Daoy (cell line): ENCODE measurements at places on chromosomes 2 and 18.

- no peak for DNase-seq
Measured at GRCh38 chr2:27651056-27651455, 12.4 kb downstream of the SUPT7L start.

GRCh38 chr2:65554765-65555591 is 122.6 kb upstream of the SPRED2 start:
- peak; percentile 37 for DNase-seq

- no peak for DNase-seq
Measured at GRCh38 chr2:27076323-27076722, 2.1 kb upstream of the EMILIN1 start.

- no peak for DNase-seq
Measured at GRCh38 chr2:109080757-109081156, 48.2 kb upstream of the SH3RF3 start.

GRCh38 chr2:215693193-215693998 is 257.5 kb upstream of the FN1 start:
- DNase-seq, result peak; percentile 80

GRCh38 chr2:216837740-216838139 is 22.1 kb downstream of the TNP1 start:
- DNase-seq, result no peak

- no peak for DNase-seq
Measured at GRCh38 chr2:164831180-164831579, 10.4 kb downstream of the COBLL1 start.

DNA sequence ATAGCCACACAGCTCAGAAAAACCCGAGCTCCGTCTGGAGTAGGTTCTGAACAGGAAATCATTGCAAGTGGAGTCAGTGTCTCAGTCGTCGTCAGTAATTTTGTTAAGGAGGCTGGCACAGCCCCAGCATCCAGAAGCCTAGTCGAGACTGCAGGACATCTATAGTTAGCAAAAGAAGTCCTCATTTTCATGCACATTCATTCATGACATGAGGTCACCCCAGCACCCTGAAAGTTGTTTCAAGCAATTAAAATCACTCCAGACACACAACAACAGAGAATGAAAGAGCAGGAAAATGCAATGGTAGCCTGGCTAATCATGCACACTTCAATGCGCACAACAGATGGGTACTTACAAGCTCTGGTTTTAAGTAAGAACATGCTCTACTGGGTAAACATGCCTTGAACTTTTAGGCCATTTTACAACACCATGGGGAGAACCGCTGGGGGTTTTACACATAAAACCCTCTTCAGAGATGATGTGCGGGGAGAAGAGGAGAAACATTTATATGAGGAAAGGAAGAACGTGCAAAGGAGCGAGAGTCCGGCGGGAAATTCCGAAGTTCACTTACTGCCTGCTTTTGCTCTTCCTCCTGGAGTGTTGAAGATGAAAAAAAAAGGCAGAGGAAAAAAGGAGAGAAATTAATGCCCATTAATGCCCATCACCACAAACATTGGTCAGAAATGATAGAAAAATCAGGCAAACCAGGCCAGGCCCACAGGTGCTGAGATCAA is 77.4 kb upstream of the DNMT3A start:
- DNase-seq, result no peak

DNA sequence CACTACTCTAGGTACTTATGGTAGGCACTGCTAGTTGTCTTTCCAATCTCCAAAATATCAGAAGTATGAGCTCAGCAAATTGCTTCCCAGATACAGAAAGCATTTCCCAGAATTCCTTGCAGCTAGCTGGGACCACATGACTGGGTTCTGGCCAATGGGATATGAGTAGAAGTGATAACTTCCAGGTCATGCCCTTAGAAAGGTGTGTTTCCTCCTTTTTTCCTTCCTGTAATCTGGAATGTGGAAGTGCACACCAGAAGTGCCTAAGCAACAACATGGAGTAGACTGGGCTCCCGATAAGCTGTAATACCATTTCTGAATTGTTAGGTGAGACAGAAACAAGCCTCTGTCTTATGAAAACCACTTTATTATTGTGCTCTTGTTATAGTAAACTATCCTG is 279.8 kb downstream of the ZNF385B start:
- DNase-seq, result no peak

DNA sequence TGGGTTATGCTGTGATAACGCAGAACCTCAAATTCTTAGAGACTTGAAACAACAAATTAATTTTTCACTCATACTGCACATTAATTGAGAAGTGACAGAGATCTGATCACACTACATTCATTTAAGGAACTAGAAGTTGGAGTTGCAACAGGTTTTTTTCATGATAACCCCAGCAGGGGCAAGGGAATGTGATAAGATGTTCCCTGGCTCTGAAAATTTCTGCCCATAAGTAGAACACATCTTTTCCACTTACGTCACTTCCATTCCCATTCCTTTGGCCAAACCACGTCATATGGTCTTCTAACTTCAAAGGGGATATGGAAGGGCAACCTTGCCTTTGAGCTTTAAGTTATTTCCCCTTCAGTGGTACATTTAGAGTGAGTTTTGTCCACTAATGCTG is 29.7 kb upstream of the PSME4 start:
- no peak for DNase-seq

DNA sequence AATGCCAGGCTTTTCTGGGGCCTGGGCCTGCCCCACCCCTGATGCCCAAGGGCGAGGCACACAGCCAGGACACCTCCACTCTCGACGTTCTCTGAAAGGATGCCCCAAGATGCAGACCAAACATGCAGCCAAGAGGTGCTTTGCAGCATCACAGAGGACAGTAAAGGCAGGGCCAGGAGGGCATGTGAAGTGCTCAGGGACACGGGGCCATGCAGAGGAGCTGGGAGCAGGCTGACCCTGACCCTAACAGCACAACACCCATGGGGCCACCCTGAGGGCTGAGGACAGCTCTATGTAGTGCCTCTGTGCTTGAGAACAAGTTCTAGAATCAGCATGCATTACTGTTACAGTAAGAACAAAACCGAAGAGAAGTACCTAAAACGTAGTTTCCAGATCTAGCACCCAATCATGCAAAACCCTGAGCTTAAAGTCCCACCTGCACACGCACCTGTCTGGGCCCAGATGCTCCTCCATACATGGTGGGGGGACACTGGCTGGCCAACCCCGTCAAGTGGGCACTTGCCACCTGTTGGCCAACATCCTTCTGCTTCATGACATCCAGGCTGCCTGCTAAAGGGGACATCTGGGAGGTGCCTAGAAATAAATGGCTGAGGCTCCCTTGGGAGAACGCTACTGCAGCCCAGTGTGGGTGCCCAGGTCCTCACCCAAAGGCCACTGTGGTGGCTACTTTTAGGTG is 15.4 kb downstream of the HS6ST1 start:
- no peak for DNase-seq

GRCh38 chr2:85862426-85862825 is 26.4 kb downstream of the ST3GAL5 start:
- DNase-seq, result peak; percentile 92

DNA sequence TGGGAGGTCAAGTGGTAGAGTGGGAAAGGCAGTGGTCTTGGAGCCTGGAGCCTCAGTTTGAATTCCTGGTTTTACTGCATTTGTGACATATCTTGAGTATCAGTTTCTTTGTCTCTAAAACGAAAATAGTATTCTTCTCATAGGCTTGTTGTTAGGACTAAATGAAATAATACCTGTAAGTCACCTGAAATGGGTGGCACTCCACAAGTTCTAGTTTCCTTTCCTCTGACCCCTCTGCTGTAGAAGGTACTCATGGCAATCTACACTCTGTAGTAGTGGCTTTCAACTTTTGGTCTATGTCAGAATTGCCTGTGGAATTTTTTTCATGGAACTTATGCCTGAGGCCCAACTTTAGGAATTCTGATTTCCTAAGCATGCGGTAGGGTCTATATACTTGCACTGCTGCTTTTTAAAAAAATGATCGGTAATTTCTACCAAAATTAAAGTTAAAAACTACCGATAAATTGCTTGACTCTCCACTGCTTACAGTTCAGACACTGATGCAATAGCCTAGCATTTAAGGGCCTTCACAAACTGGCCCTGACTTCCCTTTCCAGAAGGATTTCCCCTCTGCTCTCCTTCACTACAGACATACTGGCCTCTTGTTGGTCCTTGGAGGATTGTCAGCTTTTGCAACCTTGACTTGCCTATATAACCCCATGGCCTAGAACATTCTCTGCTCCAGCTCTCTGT is 47.2 kb downstream of the PLEK start:
- DNase-seq, result no peak

DNA sequence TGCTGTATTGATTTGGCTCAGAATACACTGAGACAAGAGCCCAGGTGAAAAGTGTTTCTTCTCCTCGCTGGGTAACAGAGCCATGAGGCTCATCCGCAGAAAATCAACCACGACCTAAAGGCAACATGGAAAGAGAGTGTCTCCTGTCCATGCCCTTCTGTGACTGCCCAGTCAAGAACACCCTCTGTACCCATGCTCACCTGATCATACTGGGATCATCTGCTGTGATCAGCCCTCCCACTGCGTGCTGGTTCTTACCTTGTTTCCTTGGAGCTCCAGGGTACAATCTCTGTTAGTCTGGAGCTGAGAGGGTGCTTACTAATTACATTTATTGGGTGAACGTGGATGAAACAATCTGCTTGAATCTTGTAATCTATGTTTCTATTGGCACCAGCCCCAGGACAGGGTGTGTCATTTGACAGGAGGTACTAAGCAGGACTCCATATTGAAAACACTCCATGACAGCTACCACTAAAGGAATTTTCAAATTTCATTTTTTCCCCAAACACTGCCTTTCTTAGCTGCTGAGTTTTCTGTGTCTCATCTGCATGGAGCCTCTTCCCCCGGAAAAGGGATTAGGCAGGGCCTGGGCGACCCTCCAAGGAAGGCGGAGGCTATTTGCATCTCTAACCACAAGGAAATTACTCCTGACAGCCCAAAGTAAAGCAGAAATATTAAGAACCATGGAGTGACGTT is 39.7 kb upstream of the GRP start:
- peak; percentile 40 for DNase-seq

- no peak for DNase-seq
Measured at GRCh38 chr2:233680361-233681045, 1.2 kb upstream of the UGT1A7 start.

GRCh38 chr2:122186761-122187222 is 431.3 kb downstream of the TSN start:
- no peak for DNase-seq

DNA sequence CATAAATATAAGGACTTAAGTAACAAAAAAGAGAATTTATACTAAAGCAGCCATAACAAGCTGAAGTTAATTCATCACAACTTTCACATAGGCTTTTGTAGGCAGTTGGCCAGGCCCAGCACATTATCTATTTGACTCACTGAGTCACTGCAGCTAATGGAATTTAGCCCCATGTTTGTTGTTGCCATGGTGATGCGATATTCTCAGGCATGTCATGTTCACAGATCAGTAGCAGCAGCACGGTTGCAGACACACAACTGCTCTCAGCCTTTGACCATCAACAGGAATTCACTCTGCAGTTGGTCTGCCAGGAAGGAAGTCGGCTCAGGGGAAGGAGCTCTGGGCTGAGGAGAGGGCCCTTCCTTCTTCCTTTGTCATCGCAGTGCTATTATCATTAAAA is 639.8 kb downstream of the TMEM182 start:
- peak; percentile 93 for DNase-seq

DNA sequence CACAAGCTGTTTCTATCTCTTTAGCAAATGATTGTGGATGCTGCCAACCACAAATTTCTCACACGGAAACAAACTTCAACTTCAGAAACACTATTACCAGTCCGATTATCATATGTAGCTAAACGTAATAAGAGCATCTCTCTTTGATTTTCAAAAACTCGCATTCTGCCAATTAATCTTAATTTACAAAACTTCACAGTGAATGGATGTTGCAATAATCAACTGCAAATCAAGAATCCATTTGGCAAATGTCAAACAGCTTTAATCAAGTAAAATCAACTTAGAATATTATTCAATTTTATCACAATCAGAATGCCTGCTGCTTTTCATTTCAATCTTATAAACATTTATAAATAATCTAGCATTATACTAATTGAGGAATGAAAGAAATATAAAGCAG is 54.2 kb downstream of the DTNB start:
- DNase-seq, result no peak

- DNase-seq, result no peak
Measured at GRCh38 chr2:216103213-216103612, 5.9 kb upstream of the XRCC5 start.

GRCh38 chr2:30218814-30219213 is 12.5 kb upstream of the LBH start:
- no peak for DNase-seq

DNA sequence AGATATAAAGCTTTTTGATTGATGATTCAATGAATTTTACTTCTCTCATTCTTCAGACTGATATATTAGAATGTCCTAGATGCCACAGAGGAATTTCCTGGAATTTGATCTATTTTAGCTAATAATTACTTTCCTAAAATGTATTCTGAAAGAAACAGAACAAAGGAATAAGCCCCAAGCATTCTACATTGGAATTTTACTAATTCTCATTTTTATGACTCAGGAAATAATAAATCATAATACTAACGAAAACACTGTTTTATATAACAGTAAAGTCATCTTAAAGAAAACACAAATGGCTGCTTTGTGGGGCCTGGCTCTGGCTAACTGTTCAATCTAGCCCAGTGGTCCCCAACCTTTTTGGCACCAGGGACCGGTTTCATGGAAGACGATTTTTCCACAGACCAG is 68.6 kb upstream of the LPIN2 start:
- DNase-seq, result no peak

DNA sequence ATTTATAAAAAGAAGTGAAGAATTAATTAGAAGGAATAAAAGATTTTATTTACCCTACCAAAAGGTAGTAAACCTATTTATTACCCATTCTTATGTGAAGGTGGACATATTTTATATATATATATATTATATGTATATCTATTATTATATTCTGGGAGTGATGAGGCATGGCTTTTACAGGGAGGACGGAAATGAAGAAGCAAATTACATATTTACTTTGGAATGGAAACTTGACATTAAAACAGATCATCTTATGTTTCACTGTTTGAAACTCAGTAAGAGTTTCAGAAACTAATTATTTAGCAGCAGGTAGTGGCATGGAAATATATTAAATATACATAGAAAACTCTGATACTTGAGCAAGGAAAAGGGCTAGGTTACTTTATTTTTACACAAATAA is 143.4 kb downstream of the LCLAT1 start:
- no peak for DNase-seq

GRCh38 chr2:178082408-178083045 is 9.9 kb upstream of the PDE11A start:
- no peak for DNase-seq

DNA sequence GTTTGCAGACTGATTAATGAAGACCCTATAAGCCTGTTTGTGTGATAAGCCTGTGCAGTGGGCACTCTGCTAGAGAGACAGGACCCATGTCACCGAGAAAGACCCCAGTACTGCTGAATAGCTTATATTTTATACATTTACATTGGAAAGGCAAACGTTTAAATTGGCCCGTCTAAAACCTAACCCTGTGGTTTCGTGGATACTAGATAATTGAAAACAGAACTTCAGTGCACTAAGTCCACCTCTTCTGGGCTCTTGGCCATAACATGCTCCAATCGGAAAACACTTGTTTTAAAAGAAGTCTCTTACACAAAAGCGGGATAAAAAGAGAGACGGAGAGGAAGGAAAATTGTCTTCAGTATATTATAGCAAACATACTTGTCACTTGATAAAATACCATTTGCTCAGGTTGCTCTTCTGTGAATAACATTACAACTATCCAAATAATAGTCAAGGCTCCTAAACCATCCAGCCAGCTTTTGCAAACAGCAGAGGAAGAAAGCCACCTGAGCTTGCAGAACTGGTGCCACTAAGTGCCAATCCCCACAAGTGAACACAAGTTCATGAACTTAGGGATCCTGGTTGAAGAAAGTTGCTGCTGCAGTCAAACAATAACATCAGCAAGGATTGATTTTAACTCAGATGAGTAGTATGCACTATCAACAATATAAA is 218.4 kb upstream of the FN1 start:
- DNase-seq, result no peak
